ENCODE measurements at places on chromosomes 13 and 19. TPM values are rescaled to one million over a fixed set of nuclear protein-coding genes. Genes with fewer than 3 reads are reported as not detected.

The PRX gene
- total RNA-seq = 1.3 TPM

The KCNN1 gene
- total RNA-seq = 0.28 TPM

The PRR19 gene
- 4.7 TPM for total RNA-seq

GRCh38 chr19:50432221-50433028 lies at the start of gene MYBPC2:
MYBPC2 (plus strand) TSS chr19:50432892; CDS start chr19:50432954, 62 bp downstream.
- DNase-seq = peak; percentile 29

DNA sequence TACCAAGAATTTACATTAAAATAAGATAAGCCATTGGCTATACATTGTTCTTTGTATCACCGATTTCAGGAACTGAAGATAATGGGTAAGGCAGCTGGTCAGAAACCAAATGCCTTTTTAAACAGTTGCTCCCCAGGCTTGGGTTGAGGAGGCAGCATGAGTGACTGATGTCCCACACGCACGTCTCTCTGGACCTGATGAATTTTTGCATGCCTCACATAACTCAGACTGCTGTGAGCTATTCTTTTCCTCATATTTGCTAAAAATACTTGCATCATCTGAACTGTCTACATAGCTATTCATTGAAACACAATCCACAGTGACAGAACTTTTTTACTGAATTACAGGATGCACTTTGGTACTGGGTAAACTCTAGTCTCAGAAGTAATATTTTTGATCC lies 123.6 kb upstream of the MAB21L1 start:
- no peak for DNase-seq

GRCh38 chr19:55590617-55591016 lies 8.7 kb downstream of the FIZ1 start:
- DNase-seq = peak; percentile 64

GRCh38 chr19:28934631-28935030 lies 278.3 kb downstream of the UQCRFS1 start:
- DNase-seq = no peak
